Left renal pelvis (tissue), 4 donors: ENCODE measurements at places on chromosomes 2 and 18. TPM values are rescaled to one million over a fixed set of nuclear protein-coding genes. Genes with fewer than 3 reads are reported as not detected.

- DNase-seq, result no peak
Measured at GRCh38 chr18:23342506-23342905, 110.6 kb upstream of the RIOK3 start.

- no peak for DNase-seq
Measured at GRCh38 chr18:22977847-22978701, 44.9 kb downstream of the RBBP8 start.

DNA sequence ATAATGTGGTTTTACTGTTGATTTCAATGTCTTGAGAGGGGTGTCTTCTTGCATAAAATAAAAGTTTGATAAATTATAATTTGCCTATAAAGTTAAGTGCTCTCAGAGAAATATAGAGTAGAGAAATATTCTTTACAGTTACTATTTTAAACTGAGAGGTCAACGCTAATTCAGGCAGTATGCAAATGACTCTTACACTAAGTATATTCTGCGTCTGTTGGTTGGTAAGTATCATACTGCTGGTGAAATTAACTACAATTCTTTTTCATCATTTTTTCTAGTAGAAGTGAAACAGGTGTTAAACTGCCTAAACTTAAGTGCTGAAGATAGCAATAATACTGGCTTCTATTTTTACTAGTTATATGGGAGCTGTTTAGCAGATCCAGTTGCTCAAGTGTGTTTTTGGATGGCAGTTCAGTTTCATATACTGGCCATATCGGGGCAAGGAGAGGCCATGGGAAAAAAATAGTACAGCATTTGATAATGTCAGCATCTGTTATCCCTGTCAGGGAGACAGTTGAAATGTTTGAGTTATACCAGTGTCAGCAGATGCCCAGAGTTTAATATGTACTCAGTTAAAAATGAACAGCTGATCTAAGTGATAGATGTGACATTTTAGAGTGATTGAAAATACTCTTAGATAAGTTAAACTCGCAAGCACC lies 86.2 kb downstream of the MIB1 start:
- no peak for DNase-seq

Gene SERPINB3
- polyA plus RNA-seq, result not detected

- DNase-seq, result no peak
Measured at GRCh38 chr2:230578106-230578505, 134.5 kb upstream of the CAB39 start.

Gene SLC11A1
- polyA plus RNA-seq, result 0.66 TPM

DNA sequence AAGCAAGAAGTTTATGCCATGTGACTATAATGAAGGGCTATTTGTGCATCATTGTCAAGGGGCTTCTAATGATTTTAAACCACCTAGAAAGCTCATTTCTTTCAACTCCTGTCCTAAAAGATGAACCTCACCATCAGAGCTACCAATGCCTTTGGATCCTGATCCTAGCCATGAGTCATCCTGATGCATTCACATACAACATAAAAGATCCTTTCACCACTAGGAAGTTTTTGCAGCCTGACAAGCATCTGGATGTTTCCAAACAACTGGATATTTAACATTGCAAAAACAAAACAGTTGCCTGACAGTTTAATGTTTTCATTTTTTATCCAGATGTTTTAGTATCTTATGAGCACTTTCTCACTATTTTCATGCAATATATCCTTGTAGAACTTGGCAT lies 425.3 kb downstream of the MBD2 start:
- no peak for DNase-seq

DNA sequence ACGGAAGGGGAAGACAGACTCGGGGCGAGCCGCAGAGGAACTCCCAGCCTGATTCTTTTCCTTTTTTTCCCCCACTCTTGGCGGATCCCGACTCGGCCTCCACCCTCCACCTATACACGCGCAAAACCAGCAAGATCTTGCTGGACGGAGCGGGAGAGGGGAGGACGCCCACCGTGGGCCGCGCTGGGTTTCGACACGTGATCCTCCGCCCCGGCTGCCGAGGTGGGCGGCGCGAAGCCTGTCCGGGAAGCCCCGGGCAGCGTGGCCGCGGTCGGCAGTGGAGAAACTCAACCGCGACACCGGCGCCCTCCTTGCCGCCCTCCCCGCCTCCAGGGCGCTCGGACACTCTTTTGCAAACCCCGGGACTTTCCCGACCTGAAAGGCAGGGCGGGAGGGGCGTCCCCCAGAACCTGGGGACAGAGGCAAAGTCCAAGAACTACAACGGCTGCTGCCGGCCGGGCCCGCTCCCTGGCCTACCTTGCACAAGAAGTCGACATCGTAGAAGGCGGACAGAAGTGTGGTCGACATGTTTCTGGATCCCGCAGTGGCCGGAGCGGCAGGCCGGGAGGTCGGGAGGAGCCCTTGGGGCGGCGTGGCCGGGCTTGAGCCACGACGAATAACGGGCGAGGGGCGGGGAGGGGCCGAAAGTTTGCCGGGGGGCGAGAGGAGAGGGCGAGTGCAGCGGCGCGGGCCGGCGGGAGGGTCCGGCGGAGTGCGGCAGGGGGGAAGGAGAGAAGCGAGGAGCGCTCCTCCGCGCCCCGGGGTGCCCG lies 433 bp downstream of the ZFP36L2 start:
- DNase-seq, result no peak

Gene METTL21A
- 32.7 TPM for polyA plus RNA-seq

- DNase-seq, result no peak
Measured at GRCh38 chr2:96940980-96941775, 45.2 kb downstream of the FAM178B start.

Gene AQP12A
- 1.6 TPM for polyA plus RNA-seq

DNA sequence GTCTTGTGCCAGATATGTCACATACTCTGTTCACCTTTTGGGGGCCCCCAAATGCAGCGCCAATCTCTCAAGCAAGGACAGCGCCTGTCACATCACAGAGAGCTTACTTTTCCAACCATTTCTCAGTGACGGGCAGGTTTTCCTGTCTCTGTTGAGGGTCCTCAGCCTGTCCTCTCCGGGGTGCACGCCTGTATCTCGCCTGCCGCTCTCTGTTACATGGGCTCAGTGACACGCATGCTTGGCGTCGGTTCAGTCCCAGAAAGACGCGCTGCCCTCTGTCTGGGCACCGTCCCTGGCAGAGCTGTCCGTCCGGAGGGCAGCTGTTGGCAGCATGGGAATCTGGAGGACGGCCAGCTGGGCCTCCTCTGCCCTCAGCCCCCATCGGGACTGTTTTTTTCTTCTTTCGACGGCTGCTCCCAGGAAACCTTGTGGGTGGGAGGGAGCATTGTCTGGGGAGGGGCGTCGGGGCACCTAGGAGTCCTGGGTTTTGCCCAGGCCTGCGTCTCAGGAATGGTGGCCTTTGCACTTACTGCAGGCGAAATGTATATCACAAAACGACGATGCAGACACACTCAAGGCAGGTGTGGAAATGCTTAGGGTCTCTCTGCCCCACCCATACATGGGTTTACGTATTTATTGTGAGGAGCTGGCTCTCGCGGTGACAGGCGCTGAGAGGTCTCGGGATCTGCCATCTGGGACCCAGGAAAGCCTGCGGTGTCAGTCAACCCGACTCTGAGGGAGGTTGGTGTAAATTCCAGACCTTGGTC lies 30.9 kb downstream of the RTP5 start:
- no peak for DNase-seq

DNA sequence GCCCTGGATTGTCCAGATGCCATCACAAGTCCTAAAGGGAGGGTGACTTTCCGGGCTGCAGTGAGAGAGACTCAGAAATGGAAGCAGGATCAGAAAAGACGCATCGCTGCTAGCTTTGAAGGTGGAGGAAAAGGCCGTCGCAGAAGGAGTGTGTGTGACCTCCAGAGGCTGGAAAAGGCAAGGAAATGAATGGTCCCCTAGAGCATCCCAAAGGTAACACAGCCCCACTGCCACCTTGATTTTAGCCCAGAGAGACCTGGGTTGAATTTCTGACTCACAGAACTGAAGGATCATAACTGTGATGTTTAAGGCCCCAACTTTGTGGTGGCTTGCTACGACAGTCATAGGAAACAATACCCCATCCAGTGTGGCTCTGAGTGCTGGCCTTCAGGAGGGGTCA lies 8.6 kb upstream of the NCK2 start:
- no peak for DNase-seq

DNA sequence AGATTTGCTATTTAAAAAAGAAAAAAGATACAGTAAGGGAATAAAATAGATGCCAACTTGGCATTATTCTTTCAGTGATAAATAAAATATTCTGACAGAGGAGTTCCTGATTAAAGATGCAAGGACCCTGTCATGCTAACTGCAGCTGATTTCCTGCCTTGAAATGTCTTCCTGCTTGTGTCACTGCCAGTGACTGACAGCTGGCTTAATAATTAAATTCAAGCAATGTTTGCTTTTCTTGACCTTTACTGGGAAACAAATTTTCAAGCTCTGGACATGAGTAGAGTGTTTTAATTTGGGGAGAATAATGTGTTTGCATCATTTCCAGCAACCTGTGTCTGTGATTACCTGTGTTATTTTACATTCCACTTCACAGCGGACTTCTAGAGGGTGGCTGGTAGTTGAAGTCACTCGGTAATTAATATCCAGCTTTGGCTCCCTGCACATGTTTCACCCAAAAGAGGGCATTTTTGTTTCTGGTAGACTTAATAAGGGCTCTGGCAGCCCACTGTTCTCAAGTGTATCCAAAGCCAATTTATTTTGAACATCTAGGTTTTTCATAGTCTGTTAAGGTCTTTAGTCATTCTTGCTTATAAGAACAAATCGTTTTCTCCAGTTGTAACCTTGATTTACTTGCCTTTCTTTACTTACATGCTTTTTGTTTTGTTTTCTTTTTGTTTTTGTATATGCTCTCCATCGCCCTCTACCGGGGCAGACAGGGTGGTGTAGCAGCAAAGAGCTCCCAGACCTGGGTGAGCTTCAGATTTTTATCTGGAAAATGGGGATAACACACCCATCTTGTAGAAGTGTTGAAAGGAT lies 48.5 kb upstream of the PROKR1 start:
- peak; percentile 10 for DNase-seq

Gene CLEC4F
- 0.07 TPM for polyA plus RNA-seq

GRCh38 chr2:138658187-138658894 lies 121.8 kb downstream of the NXPH2 start:
- DNase-seq, result no peak

DNA sequence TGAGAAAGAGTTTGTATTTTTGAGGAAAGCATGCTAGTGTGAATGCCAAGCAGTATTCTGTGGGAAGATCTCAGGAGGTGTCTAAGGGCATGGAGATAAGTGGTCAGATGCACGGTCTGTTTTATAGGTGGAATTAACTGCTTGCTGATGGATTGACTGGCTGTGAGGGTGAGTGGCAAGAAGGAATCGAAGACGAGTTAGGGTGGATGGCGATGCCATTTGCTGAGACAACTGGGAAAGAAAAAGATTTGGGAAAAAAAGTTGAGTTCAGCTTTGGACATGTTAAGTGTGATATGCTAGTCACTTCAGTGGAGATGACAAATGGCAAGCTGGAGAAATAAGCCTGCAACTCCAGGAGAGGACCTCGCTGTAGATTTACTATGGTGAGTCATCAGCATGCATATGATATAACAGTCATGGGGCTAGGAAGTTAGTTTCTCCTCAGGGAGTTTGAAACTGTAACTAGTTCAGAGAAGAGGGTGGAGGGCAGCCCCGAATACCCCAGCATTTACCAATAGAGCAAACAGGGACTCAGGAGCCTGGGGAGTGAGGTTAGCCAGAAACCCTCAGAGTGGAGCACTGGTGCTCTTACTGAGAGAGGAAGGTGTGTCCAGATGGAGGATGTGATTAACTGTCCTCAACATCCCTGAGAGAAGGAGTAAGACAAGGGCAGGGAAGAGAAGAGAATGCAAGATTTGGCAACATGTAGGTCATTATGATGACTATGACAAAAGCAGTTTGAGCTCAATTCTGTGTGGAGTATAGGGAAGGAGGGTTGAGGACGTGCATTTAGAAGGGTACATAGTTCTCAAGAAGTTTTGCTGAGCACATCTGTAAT lies 2.0 kb upstream of the HK2 start:
- no peak for DNase-seq

DNA sequence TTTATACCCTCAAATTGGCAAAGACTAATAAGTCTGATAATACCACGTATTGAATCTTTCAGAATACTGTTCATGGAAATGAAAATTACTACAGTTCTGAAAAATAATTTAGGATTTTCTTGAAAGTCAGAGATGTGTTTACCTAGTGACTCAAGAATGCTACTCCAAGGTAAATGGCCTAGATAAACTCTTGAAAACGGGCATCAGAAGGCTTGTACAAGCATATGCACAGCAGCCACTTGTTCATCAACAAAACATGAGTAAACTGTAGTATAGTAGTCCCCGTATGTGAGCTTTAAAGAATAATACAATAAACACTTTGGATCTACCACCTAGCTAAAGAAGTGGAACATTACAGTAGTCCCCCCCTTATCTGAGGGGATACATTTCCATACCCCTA lies 157.5 kb downstream of the THADA start:
- no peak for DNase-seq

GRCh38 chr2:168639441-168639898 lies 163.0 kb upstream of the NOSTRIN start:
- DNase-seq, result no peak

- DNase-seq, result no peak
Measured at GRCh38 chr18:74498712-74499627, 2.8 kb downstream of the CNDP2 start.

DNA sequence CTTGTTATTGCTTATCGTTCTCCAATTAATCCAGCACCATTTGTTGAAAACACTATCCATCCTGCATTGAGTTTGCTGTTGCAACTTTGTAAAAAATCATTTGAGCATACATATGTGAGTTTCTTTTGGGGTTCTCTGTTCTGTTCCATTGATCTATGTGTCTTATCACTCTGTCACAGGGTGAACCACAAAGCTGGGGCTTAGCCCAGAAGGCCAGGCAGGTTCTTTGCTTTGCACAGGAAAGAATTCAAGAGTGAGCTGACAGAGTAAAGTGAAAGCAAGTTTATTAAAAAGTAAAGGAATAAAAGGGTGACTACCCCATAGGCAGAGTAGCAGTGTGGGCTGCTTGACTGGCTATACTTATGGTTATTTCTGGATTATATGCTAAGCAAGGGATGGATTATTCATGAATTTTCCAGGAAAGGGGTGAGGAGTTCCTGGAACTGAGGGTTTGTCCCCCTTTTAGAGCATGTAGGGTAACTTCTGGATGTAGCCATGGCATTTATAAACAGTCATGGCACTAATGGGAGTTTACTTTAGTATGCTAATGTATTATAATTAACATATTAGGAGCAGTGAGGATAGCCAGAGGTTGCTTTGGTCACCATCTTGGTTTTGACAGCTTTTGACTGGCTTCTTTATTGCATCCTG lies 46.8 kb downstream of the RNF138 start:
- no peak for DNase-seq

GRCh38 chr18:36537289-36537688 lies 239.8 kb downstream of the FHOD3 start:
- DNase-seq, result no peak

- no peak for DNase-seq
Measured at GRCh38 chr2:138494265-138494966, 7.2 kb upstream of the SPOPL start.

DNA sequence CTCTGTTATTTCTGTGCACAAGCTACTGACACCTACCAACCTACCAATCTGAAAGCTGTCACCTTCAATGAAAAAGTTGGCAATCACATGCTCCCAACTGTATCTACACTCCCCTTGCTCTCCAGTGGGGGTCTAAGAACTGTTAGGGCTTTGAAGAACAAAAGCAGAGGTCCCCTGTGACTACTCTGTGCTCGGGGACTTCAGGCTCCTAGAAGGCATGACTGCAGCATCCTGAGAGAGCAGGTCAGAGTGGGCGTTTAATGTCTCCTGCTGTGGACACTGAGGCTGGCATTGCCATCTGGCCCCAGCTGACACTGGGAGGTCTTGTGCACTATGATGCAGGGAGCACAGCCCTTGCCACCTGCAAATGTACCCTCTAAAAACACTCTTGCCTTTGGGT lies 93.3 kb downstream of the ACTR2 start:
- DNase-seq, result no peak
